ENCODE measurements at places on chromosomes 16 and 17.
A peak's percentile ranks its signal among the peaks of the same experiment; 100 is the strongest.

- DNase-seq = no peak
Measured at GRCh38 chr17:37713624-37714023, 31.2 kb downstream of the HNF1B start.

GRCh38 chr16:30445149-30445407 is 596 bp downstream of the SEPHS2 start:
- DNase-seq = no peak

DNA sequence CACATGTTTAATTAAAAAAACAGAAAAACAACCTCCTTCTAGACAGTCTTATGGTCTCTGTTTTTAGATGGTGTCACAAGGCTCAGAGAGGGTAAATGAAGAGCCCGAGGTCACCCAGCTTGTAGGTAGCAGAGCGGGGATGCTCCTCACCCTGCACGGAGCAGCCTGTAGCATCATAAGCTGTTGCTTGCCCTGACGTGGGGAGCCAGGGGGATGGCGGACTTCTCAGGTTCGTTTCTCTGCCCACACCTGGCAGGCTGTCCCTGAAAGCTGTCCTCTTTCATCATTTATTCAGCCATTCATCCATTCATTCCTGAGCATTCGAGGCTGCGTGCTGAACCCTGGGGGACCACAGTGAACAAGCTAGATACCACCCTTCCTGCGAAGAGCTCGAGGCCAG is 75.7 kb upstream of the KSR1 start:
- DNase-seq = no peak

- DNase-seq = no peak
Measured at GRCh38 chr16:57863434-57864160, 61.3 kb upstream of the KIFC3 start.

DNA sequence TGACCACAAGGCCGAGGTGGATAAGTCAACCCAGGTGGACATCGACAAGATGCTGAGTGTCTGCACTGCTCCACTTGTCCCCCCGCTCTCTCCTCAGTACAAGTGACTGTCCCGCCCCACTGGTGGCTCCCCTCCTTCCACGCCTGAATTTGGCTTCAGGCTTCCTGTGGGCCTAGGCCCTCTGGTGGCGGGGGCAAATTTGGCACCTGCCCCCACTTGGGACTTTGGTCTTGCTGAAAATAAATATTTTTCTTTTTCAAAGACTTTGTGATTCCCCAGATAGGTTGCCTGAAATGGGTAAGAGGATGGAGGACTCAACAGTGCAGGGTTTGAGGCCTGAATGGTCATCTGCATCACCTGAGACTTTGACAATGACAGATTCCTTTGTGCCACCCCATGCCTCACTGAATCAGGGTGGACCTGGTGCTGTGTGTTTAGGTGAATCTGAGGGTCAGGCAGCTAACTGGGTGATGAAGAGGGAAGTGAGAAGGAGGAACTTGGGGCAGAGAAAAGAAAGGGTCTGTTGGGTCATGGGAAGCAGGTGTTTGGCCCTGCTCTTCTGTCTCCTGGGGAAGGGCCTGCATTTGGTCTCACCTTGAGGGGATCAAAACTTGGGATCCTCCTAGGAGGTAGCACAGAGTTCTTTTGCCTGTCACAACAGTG is 2.0 kb downstream of the C16orf86 start:
- DNase-seq = no peak

GRCh38 chr16:85823328-85823920 is 23.9 kb downstream of the COX4I1 start:
- DNase-seq = no peak

- peak; percentile 34 for DNase-seq
Measured at GRCh38 chr17:19263641-19264051, 26.5 kb downstream of the EPN2 start.

DNA sequence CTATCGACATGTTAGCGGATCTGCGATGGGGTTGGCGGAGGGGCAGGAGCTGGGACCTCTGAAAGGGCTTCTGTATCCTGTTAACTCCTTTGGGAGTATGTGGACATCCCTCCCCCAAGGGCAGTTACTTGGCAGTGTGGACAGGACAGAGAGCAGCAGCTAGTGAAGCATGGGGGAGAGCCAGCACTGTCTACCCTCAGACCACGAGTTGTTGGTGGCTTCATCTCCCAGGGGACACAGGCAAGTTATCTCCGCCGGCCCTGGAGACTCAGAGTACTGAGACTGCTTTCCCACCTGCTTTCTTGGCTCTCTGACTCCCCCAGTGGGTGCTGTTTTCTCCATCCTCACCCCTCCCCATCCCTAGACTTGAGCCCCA is 5.3 kb upstream of the GFAP start:
- no peak for DNase-seq

GRCh38 chr17:11853321-11854151 is 143.7 kb downstream of the ZNF18 start:
- no peak for DNase-seq

GRCh38 chr16:1543085-1543896 is 9.8 kb downstream of the TMEM204 start:
- no peak for DNase-seq

GRCh38 chr16:77963185-77964044 is 58.9 kb upstream of the CLEC3A start:
- no peak for DNase-seq

DNA sequence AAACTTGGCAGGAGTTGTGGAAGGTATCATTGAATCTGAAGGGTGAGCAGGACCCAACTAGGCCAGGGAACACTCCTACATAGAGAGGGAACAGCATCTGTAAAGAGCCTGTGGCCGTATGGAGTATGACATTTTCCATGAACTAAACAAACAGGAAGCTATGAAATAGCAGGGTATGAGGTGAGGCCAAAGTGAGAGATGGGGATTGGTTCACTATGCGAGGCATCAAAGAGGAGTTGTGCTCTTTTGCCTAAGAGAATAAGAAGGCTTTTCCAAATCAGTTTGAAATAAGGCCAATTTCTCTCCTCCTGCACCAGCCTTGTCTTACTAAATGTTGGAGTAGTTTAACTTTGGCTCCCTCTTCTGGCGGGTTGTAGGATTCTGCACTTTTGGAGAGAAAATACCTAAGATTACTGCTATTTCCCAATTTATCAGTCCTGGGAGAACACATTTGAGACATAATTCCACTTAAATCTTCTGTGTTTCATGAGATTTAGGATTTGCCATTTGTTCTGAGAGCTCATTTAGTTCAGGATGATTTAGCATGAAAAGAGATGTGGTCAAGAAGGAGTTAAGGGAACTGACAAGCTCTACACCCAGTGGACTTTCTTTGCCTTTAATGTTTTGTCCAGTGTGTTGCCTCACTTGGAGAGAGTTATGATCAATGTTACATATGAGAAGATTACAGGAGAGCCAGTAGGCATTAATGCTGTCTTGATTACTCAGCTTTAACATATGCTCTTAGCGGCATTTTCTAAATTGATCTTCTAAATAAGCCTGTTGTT is 55.4 kb downstream of the TNRC6C start:
- no peak for DNase-seq

DNA sequence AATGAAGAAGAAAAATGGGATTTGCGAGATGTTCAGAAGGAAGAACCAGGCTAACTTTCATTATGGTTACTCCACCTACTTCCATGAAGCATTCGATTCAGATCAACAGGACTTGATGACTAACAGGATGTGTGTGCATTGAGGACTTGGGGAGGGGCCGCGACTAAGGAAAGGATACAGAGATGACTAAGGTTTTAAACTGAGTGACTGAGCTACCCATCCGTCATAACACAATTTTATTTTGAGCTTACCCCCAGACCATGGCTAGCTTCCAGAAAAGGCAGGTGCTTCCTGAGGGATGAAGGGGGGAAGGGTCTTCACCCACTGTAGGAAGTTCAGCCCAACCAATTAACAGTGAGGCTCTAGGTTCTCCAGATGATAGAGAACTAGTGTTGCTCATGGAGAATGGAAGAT is 2.5 kb upstream of the CDYL2 start:
- DNase-seq = peak; percentile 83

GRCh38 chr17:77770331-77771105 is 188.0 kb upstream of the TNRC6C start:
- DNase-seq = no peak

- no peak for DNase-seq
Measured at GRCh38 chr16:52293204-52293603, 253.7 kb downstream of the TOX3 start.

GRCh38 chr16:88437367-88437964 is 15.6 kb upstream of the ZFPM1 start:
- DNase-seq = no peak

DNA sequence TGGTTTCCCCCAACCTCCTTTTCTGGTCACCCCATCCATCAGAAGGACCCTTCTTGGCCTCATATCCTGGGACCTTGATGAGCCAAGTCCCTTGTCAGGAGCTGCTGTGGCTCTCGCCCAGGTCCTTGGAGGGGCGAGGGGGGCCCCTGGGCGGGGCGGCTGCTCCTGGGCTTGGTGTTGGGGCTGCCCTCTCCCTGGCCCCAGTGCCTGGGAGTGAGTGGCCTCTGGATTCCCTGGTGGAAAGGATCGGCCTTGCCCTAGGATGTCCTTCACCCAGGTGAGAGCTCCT is 6.2 kb upstream of the NOTUM start:
- DNase-seq = no peak

GRCh38 chr17:16406742-16407674 is 8.4 kb upstream of the TRPV2 start:
- DNase-seq = no peak

- no peak for DNase-seq
Measured at GRCh38 chr17:74435775-74436359, 4.0 kb downstream of the GPRC5C start.

DNA sequence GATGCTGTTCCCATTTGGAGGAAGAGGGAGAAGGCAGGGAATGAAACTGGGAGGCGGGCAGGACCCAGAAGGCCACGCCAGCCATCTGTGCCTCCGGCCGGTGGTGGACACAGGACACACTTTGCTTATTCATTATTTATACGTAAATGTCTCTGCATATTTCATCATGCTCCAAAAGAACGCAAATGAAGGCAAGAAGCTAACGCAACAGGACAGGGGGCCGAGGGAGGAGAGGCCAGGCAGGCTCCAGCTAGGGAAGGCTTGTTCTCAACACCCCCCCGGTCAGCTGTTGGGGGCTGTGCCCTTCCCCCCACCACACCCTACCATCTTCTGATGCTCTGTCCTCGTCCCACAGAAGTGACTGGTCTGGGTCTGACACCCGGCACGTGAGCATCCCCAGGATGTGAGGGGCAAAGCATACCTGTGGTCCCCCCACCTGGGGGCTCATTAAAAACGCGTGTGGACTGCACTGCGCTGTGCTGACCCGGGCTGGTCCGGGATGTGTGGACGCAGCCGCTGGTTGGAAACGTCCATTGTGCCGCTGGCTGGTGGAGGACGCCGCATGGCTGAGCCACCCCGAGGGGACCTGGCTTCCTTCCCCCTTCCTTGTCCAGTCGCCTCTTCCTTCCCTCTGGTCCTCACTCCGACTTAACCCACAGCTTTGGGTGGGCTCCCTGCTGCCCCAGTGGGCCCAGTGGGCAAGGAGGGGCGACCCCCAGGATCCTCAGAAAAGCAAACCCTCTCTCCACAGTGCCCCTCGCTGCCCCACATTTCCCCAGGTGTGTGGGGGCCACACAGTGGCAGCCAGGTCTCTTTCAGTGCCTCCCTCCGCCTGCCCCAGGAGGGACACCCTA is 46.4 kb upstream of the ENPP7 start:
- no peak for DNase-seq

GRCh38 chr17:76103274-76104139 is at the start of gene EXOC7:
Gene EXOC7, minus strand, starts transcription at chr17:76103787. Its CDS starts 95 bp downstream, at chr17:76103692.
- DNase-seq = peak; percentile 22

DNA sequence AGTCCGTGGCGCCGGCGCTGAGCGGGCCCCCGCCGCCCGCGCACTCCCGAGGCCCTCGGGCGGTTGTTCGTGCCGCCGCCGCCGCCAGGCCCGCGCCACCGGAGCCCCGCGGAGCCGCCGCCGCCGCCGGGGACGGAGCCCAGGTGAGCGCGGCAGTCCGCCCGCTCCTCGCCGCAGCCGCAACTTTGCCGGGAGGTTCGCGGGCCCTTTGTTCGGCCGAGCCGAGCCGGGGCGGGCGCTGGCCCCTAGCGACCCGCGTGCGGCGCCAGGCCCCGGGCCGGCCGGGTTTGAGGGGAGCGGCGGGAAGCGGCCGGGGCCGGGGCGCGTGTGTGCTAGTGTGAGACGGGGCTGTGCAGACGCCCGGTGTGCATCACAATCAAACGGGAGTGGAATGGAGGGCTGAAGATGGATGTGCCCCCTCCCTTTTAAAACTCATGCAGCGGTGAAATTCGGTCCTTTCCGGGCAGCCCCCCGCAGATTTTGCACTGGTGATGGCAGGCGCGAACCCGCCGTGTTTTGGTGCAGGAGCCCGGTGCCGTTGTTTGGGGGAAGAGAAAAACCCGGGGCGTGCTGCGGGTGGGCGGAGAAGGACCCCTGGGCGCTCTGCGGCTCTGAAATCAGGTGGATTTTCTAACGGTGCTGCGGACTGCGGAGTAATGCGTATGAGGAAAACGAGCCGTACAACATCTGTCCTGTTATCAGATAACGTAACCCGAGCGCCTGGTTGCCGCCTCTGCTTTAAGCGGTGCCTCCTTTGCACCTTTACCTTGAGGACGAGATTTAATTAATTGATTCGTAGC is 823 bp downstream of the TNRC6C start:
- DNase-seq = no peak

GRCh38 chr16:778909-779527 is 9.2 kb downstream of the RPUSD1 start:
- DNase-seq = no peak

DNA sequence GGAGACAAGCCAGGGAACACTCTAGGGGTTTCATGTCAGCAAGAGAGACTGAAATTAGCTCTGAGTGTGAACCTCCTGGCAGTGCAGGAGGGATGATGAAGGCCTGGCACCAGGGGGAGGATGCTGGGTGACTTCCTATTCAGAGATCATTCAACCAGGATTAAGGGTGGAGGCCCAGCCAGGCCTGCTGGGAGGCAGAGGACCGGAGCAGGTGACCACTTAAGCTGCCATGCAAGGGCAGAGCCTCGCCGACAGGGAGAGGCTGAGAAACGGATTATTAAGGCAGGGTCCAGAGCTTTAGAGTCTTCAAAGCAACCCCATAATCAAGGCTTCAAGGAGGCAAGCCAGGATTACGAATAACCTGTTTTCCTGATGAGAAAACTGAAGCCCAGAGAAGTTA is 10.6 kb upstream of the SRCIN1 start:
- no peak for DNase-seq

DNA sequence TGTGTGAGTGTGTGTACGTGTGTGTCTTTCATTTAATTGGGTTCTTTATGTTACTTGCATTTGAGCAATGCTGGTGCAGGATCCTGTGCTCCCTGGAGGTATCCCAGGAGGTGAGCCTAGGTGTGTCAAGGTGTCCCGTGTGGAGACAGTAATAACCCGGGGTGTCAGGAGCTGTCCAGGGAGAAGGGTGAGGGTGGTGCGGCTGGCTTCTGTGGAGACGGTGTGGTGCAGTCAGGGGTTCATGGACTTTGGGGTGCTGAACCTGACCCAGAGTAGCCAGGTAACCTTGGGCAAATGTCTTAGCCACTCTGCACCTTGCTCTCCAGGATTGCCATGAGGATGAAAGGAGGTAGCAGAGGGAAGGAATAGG is 7.4 kb upstream of the ELAC2 start:
- no peak for DNase-seq

DNA sequence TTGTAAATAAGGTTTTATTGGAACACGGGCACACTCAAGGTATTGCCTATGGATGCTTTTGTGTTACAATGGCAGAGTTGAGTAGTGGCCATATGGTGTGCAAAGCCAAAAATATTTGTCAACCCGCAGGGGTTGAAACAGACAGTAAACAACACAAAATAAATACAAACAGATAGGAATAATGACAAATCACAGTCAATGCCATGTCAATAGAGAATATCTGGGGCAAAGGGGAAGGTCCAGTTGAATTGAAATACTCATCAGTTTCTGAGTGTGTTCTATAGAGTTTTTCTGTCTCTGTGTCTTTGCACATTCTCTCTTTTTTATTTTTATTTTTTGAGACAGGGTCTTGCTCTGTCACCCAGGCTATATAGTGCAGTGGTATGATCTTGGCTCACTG is 37.5 kb downstream of the PITPNC1 start:
- no peak for DNase-seq
